ENCODE measurements at places on chromosomes 3 and 15.

- DNase-seq = no peak
Observed at GRCh38 chr3:125611908-125612307, 16.6 kb upstream of the OSBPL11 start.

GRCh38 chr3:67349551-67350174 is 304.7 kb downstream of the SUCLG2 start:
- no peak for DNase-seq

GRCh38 chr3:35307296-35307695 is 332.0 kb upstream of the ARPP21 start:
- no peak for DNase-seq

GRCh38 chr3:64872345-64872744 is 184.5 kb upstream of the ADAMTS9 start:
- DNase-seq = no peak

GRCh38 chr15:92930776-92931175 is 30.7 kb downstream of the CHD2 start:
- no peak for DNase-seq

- no peak for DNase-seq
Observed at GRCh38 chr3:12334786-12335185, 45.9 kb downstream of the PPARG start.

GRCh38 chr3:152202976-152203626 is 65.6 kb upstream of the MBNL1 start:
- no peak for DNase-seq

- DNase-seq = no peak
Observed at GRCh38 chr15:65184305-65184867, 756 bp downstream of the CLPX start.

DNA sequence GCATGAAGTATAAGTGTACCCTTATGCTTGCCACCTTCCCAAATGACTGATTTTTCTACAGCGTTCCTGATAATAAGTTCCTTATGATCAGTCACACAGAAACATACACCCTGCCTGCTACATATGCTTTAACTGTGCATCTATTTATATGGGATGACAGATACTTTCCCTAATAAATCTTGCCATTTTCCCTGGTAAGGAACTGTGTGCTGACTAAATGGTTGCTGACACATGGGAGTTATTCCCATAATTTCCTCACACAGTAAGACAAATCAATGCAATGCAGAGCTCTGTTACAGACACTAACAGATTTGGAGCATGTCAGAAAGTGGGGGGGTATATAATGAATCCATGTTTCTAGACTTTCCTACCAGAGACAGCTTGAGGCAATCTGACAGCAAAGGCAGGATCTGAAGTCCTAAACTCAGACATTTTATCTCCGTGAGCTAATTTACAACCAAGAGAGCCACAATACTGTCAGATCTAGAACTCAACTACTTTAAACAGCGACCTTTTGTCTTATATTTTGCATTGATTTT is 86.9 kb upstream of the TCF12 start:
- no peak for DNase-seq

- no peak for DNase-seq
Observed at GRCh38 chr15:78625606-78626280, 4.9 kb upstream of the CHRNA3 start.

DNA sequence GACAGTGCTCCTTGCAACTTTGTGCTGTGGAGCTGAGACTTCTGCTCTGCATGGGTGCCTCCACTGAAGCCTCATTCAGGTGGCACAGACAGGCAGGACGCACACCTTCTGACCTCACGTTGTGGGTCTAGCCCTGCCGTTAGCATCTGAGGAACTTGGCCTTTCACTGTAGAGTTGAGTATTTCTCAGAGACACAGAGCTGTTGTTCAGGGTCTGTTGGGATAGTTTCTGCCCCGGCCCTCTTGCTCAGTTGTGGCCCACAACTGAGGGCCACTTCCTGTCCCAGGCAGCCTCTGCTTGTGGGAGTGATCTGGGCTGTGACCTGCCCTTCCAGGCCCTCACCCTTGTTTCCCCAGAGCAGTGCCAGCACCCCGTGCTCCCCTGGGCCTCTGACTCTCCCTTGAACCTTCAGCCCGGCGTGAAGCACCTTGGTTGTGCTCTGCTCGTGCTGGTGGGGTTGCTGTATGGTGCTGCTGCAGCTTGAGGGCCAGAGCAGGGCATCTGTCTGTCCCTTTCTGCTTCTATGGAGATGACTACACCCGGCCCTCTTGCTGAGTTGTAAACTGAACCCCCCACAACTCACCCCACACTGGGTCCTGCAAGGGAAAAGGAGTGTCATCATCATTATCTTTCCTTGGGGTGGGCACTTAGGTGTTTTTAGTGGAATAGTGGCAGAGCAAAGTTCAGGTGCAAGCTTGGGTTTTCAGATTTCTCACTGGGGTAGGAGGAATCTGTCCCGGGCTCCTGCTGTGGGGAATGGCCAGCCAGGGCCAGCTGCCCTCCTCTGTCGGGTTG is 11.7 kb downstream of the BAHD1 start:
- DNase-seq = no peak

DNA sequence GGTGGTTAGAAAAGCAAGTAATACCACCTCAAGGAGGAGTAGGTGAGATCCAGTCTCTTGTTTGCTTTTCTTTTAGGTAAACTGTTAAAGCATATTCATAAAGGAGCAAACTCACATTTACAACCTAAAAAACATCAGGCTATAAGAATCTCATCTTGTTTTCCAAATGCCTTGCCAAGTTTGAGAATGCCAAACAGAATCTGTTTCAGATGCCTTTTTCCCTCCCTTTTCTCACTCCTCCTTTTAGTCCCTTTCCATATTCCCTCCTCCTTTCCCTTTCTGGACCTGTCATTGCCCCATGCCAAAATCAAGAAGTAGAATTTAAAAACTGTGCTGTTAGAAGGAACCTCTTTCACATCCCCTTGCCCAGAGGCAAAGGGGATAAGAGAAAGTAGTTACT is 140.3 kb downstream of the ARPP21 start:
- DNase-seq = no peak

- no peak for DNase-seq
Observed at GRCh38 chr3:11001020-11001657, 8.6 kb downstream of the SLC6A1 start.

GRCh38 chr15:40106203-40107161 is 2.2 kb downstream of the BMF start:
- no peak for DNase-seq

- no peak for DNase-seq
Observed at GRCh38 chr15:68765602-68766368, 54.9 kb downstream of the ANP32A start.

GRCh38 chr3:66989860-66990696 is 8.0 kb upstream of the KBTBD8 start:
- DNase-seq = no peak

- DNase-seq = no peak
Observed at GRCh38 chr15:27082526-27082925, 111.5 kb downstream of the GABRG3 start.

DNA sequence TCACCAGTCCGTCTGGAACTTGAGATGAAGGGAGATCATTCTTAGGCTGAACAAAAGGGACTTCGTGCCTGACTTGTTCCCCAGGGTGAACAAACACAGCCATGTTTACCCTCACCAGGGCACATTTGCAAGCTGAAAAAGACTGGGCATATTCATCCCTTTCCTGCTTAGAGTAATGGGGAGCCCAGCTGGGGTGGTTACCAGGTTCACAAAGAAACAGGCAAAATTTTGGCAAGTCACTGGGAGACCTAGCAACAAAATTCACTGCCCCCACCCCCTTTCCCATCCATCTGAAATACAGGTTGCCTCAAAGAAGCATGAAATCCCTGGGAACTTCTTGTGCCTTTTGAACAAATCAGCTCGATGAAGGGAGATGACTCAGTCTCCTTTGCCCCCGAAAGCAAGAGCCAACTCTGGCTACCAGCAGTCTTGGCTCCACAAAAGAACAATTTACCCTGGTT is 775.0 kb downstream of the SQOR start:
- no peak for DNase-seq

DNA sequence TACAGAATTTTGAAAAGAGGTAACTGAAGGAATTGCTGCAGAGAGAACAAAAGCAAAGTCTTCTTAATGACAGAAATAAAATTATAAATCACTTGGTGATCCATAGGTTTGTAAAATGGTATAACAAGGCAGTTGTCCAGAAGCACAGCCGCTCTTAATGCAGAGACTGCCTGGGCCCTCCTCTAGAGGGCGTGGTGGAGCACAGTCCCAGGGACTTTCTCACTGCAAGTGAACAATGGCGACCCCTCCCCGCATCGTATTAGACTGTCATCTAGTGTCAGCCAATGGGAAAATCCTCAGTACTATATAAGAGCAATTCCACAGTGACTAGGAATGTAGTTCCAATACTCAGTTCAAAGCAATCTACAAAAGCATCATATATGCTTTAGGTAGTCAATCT is 26.4 kb upstream of the ZBED2 start:
- DNase-seq = no peak

GRCh38 chr15:88630798-88631463 is 7.9 kb upstream of the ISG20 start:
- no peak for DNase-seq

GRCh38 chr3:111112913-111113312 is 41.3 kb downstream of the NECTIN3 start:
- DNase-seq = no peak

GRCh38 chr15:41513506-41514227 is at the start of gene LTK:
Gene LTK (minus strand): TSS chr15:41513827. CDS start chr15:41513709, 118 bp downstream.
- DNase-seq = no peak

- no peak for DNase-seq
Observed at GRCh38 chr3:110791995-110792686, 279.5 kb upstream of the NECTIN3 start.

- peak; percentile 70 for DNase-seq
Observed at GRCh38 chr15:45378149-45378912, at the start of gene GATM. Gene GATM (minus strand): TSS chr15:45378544. CDS start chr15:45378453, 91 bp downstream.

GRCh38 chr15:91471468-91471867 is 371.4 kb downstream of the SV2B start:
- no peak for DNase-seq

- no peak for DNase-seq
Observed at GRCh38 chr15:89863918-89864317, 29.9 kb downstream of the AP3S2 start.

DNA sequence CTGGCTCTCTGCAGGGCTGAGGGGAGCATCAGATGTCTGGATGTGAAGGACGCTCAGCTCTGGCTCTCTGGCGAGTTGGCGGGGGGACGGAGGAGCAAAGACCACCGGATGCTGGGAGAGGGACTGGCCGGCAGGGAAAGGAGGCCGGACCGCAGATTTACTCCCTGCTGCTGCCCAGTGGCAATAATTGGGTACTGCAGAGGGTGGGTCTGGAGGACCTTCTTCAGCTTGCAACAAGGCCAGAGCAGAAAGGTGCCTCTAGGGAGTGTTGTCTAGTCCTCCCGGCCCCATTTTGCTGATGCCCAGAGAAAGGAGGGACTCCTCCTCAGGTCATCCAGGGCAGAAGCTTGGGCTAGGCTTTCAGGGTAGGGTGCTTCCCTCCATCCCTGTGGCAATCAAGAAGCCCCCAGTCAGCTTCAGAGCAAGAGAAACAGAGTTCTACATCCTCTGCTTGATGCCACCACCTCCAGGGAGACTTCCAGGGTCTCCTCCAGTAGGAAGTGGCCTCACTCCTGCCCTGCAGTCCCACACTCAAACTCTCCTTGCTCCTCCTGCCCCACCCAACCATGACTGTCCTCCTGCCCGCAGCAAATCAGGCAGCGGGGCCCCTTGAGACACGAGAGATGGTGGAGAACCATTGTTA is 20.3 kb upstream of the CSPG4 start:
- DNase-seq = peak; percentile 2

- DNase-seq = no peak
Observed at GRCh38 chr3:198030125-198030524, 70.1 kb downstream of the LMLN start.

GRCh38 chr3:161333696-161334095 is 37.6 kb downstream of the SPTSSB start:
- no peak for DNase-seq

- no peak for DNase-seq
Observed at GRCh38 chr3:53357458-53357857, 10.1 kb upstream of the DCP1A start.

DNA sequence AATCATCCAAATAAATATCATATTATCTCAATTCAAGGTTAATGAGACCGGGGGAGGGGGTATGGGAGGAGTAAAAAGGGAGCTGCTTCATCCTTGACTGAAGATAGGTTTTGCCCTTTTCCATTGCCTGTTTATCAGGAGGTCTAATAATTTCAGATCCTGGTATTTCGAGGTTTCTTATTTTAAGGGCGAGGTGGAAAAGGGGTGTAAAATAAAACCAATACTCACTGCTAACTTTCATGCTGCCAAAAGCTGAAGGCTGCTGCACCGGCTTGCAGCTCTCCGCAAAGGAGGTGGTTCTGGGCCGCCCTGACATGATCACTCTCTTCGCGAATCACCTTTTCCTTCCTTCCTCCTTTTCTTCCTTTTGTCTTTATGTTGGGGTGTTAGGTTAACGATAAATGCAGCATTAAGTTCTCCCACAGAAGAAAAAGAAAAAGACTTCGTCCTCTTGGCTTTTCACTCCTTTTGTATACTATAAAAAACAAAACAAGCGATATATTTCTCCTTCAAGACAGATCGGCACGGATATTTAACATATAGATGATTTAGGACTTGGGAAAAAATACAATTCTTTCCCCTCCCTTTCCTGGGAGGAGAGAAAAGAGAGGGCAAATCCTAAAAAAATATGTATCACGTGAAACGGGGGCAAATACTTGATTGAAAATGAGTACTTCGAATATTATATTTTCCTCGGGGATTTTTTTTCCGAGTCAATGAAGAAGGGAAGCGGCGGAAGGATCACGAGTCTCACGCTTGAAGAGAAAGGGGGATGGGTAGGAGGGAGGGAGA is 932 bp downstream of the GSK3B start:
- DNase-seq = no peak

DNA sequence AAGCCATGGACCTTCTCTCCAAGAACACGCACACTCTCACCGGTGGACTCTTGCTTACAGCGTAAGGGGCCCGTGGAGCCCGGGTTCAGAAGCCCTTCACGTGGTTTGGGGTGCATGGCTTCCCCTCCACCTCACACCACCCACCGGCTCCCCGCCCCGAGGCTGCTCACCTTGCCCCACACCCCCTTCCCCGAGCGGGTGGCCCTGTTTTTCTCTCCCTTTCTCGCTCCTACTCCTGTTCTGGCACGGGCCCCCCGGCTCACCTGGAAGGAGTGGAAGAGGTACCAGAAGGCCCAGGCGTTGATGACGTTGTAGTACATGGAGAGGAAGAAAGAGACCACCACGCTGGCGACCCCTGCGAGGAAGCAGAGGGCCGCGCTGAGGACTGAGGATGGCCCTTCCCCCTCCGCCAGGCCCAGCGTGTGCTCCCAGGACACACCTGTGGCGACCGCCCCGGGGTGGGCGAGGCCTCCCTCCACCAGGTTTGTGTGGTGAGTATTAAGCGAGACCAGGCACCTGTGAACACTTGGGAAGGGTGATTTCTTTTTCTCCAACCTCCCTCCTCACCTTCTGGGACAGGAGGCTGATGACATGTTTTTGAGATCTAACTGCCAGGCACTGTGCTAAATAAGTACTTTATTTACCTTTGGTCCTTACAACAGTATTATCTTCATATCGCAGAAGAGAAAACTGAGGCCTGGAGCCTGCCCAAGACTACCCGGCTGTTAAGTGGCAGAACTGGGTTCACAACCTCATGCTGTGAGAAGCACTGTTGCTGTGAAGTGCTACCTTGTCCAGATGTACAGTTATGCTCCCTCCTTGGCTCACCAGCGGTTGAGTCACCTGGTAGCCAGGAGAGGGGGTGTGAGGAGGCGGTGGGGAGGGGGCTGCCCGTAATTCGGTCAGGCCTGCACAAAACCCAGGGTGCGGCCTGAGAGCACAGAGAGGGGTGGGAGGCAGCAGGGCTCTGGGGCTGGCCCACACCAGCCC is 16.3 kb downstream of the SLC6A20 start:
- no peak for DNase-seq

- no peak for DNase-seq
Observed at GRCh38 chr3:38713121-38713520, 63.6 kb upstream of the SCN5A start.

Measured in NCI-H1930 (cell line).